Left ventricle myocardium inferior (tissue), 1 donor: ENCODE measurements at places on chromosomes 13 and 19. TPM values are rescaled to one million over a fixed set of nuclear protein-coding genes. Genes with fewer than 3 reads are reported as not detected.
A peak's percentile ranks its signal among the peaks of the same experiment; 100 is the strongest.

FAAP24 gene
- 0.49 TPM for total RNA-seq

COG6 gene
- 33.4 TPM for total RNA-seq

KLF16 gene
- 6.4 TPM for total RNA-seq

SH2D3A gene
- 0.14 TPM for total RNA-seq

- no peak for DNase-seq
These were observed 52.5 kb upstream of the UQCRFS1 start for GRCh38 chr19:29265436-29265835.

DNA sequence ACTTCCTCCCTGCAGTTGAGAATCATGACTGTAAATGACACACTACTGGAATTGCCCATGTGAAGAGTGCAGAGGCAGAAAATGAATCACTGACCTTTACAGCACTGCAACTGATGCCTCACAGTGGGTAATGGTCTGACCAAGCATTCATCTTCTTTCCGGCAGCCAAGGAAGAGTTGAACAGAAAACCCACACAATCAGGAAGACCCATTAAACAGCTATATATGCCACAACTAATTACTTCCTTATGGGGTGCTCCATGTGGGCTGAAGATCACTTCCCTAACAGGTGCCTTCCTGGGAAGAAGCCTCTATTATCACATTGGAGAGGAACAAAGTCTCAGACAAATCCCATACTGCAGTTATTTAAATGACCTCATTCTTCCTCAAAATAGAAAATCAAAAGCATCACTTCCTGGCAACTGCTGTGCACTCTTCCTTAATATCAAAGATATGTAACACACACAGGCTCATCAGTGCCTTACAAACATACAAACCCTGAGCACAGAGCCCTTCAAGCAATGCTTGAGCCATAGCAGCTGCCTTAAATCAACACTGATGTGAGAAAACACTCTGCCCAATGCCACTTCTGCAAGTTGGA lies 45.8 kb downstream of the RUBCNL start:
- no peak for DNase-seq

- no peak for DNase-seq
These were observed 379.4 kb upstream of the DACH1 start for GRCh38 chr13:72246396-72246795.

DNA sequence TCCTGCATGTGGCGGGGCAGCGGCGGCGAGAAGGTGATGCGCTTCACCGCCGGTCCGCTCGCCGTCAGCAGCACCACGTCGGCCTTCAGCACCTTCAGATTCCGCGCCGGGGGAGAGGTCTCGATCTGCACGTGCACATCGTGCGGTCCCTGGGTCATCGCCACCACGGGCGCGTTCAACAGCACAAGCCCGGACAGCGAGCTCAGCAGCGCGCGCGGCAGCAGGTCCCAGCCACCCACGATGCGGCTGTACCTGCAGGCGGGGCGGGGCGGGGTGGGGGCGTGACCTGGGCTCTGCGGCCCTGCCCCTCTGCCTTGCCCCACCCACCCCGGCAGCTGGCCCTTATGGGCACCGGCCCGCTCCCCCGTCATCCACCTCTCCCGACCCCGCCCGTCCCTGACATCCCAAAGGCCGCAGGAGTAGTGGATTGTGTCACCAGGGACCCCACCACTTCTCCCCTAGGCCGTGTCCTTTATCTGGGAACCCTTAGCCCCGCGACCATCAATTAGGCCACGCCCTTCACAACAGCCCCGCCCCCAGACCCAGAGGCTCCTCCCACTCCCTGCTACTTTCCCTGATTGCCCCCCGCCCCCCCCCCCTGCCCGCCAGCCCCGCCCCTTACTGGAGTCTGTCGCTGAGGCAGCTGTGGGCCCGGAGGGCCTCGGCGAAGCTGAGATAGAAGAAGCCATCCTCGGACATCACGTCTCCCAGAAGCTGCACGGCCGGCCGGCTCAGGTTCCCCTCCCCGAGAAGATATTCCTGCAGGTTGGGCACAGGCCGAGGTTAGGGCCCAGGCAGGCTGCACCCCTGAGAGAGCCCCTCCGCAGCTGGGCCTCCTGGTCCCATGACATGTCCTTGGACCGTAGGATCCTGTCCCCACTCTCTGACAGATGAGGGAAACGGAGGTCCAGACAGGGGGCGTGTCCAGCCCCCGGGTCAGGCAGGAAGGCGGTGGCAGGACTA lies 6.1 kb downstream of the IL4I1 start:
- no peak for DNase-seq

GRCh38 chr13:91506759-91507158 lies 108.3 kb downstream of the GPC5 start:
- no peak for DNase-seq

GRCh38 chr19:35555301-35556005 lies 8.0 kb downstream of the ATP4A start:
- no peak for DNase-seq

- DNase-seq, result no peak
These were observed 236.7 kb downstream of the B3GLCT start for GRCh38 chr13:31436478-31436877.

DNA sequence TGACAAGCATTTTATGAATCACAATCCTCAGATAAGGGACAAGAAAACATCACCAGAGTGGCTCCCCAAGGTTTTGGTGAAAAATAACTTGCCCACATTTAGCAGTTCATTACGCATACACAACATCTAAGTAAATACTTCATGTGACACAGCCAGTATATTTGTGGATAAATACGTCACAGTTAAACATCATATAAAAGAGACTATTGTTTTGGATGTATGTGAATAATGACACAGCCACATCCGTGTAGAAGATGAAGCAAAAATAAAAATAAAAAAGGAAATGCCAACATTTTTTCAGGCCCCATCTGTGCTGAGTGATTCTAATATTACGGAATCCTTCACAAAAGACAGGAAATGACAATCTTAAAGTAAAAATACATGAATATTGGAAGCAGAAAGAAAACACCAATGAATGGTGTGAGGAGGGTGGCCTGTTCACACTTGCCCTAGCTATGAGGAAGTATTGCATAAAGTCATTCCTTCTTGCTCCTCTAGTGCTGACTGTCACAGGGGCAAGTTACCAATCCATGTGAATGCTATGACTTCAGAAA lies 457.1 kb downstream of the KLF12 start:
- no peak for DNase-seq

- no peak for DNase-seq
These were observed 73.6 kb upstream of the STK24 start for GRCh38 chr13:98650396-98651107.

- DNase-seq, result no peak
These were observed 1795.5 kb upstream of the PRR20A start for GRCh38 chr13:55345224-55345623.

DNA sequence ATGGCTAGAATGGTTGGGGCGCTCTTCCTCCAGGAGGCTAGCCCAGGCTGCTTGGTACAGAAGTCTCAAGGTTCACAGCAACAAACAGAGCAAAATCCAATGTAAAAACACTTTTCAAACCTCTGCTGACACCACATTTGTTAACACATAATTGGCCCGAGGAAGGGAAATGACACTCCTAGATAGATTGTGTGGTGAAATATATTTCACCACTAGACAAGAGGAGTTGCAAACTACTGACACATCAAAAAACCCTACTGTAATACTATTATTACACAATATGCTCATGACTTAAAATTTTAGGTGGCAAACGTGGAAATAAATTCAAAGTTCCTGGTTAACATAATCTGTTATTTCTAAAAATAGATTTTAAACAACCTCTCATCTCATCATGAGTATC lies 643.6 kb downstream of the PCDH9 start:
- DNase-seq, result no peak

GRCh38 chr19:17334414-17335409 lies at the start of gene ANO8:
ANO8 (minus strand) TSS chr19:17334855; CDS start chr19:17334670, 185 bp downstream.
- peak; percentile 96 for DNase-seq

DNA sequence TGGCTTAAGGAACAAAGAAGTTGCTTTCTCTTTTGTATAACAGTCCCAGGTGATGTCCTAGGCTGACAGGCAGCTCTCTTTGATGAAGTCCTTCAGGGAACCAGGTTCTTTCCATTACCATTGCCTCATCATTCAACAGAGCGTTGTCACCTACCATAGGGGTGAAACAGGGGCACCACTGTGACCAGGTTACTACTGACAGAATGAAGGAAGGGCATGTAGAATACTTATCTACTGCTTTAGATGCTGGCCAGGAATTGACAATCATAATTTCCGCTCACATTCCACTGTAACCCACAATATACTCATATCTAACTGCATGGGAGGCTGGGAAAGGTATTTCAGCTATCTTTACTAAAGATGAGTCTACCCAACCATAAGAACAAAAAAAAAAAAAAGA lies 148.0 kb upstream of the FNDC3A start:
- no peak for DNase-seq

GRCh38 chr13:21016487-21016886 lies 44.9 kb downstream of the LATS2 start:
- no peak for DNase-seq

- no peak for DNase-seq
These were observed 65.7 kb downstream of the SOX1 start for GRCh38 chr13:112132619-112133018.

GRCh38 chr13:27860743-27861142 lies 59.1 kb upstream of the PDX1 start:
- no peak for DNase-seq

GRCh38 chr19:31185261-31185660 lies 164.0 kb downstream of the TSHZ3 start:
- DNase-seq, result no peak

GRCh38 chr19:6273701-6274601 lies 5.8 kb downstream of the MLLT1 start:
- peak; percentile 84 for DNase-seq

DNA sequence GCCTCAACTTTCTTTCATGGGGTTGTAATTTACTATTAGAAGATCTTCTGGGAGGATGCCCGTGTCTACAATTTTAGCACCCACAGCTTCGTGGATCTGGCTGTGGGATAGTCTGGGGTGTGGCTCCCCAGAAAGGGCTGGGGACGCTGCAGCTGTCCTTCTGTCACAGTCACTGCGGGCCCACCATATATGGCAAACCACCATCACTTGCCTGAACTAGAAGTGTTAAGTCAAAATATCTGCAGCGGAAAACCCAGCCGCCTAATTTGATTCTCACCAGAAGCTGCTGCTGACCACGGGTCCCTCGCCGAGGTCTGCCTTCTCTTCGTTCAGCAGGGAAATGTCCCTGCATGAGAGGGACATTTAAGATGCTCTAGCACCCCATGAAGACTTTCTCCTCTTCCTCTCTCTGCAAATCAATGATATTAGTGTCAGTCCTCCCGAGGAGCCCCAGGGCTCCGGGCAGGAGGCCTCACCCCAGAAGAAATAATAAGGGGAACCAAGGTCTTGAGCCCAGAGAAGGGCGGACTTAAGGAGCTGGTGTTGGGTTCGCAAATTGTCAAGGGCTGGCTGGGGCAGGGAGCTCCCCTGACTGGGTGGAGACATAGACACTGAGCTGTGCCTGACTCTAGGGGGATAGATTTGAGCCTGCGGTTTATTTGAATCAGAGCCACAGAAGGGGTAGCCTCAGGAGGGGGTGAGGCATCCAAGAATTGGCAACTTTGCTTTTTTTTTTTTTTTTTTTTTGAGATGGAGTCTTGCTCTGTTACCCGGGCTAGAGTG lies 3.0 kb upstream of the MATK start:
- no peak for DNase-seq

DNA sequence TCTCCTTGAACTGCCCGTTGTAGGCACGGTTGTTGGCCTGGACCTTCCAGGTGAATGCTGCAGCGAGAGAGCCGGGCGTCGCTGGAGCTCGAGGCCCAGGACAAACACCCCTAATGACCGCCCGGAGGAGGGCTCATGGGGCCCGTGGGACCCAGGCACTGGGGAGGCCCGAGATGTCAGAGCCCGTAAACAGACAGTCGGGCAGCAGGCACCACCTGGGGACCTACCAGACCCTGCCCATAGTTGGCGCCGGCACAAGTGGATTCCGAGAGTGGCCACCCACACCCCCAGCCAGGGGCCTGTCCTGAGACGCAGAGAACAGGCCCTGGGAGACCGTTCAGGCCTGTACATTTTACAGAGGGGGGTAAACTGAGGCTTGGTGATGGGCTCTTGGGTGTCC lies 2.4 kb downstream of the ATP8B3 start:
- no peak for DNase-seq

- no peak for DNase-seq
These were observed 68.3 kb downstream of the STARD13 start for GRCh38 chr13:33217256-33217655.

DNA sequence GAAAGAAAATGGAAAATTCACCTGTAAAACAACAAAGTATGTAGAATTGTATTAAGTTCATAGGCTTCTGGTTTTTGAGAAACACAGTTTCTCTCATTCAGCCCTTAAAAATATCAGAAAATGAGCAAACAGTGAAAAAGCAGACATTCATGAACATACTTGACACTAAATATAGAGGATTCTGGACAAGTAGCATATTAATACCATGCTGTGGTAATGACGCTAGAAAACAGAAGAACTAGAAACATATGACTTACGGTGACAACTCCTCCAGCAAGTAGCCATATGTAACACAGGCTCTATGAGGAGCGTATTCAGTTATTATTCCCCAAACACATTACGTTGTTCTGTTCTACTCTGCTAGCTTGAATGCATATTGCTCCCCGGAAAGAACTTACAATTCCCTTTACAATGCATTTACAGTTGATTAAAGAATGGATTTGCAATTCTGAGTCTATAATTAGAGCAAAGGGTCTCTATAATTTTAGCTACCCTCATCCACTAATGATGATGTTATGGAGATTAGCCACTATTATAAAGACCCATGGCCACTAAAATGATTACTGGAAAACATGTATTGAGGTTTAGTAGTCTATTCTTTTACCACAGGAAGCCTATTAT lies 672.1 kb downstream of the EFNB2 start:
- DNase-seq, result no peak

- DNase-seq, result no peak
These were observed 7.2 kb upstream of the FCHO1 start for GRCh38 chr19:17743874-17744580.

GRCh38 chr13:77508959-77509620 lies 26.4 kb upstream of the SCEL start:
- DNase-seq, result no peak

DNA sequence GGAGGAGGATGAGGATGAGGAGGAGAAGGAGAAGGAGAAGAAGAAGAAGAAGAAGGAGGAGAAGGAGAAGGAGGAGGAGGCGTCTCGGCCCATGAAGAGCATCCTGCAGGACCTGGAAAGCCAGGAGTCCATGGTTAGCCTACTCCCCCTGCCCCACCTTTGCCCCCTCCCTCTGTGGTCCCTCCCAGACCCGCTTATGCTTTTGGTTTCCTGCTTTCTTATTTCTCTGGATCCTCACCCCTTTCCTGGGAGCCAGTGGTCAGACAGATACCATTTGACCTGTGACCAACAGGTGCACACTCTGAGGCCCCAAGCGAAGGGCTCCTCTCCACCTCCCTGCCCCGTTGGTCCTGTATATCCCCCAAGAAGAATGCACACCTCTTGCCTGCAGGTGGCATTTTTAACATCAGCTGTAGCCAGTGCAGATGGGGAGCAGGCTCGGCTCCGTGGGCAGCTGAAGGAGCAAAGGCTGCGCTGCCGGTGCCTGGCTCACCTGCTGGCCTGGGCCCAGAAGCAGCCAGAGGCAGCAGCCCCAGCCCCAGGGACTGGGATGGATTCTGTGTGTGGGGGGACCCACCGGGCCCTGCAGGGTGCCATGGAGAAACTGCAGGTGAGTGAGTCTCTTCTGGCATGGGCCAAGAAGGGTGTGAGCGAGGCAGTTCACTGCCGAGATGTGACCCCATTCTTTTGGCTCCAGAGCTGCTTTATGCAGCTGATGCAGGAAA lies 32.1 kb upstream of the ZNF492 start:
- DNase-seq, result no peak

GRCh38 chr13:77031656-77032243 lies 4.8 kb upstream of the FBXL3 start:
- no peak for DNase-seq
